ENCODE measurements at places on chromosomes 1 and 21. TPM values are rescaled to one million over a fixed set of nuclear protein-coding genes. Genes with fewer than 3 reads are reported as not detected.

DNA sequence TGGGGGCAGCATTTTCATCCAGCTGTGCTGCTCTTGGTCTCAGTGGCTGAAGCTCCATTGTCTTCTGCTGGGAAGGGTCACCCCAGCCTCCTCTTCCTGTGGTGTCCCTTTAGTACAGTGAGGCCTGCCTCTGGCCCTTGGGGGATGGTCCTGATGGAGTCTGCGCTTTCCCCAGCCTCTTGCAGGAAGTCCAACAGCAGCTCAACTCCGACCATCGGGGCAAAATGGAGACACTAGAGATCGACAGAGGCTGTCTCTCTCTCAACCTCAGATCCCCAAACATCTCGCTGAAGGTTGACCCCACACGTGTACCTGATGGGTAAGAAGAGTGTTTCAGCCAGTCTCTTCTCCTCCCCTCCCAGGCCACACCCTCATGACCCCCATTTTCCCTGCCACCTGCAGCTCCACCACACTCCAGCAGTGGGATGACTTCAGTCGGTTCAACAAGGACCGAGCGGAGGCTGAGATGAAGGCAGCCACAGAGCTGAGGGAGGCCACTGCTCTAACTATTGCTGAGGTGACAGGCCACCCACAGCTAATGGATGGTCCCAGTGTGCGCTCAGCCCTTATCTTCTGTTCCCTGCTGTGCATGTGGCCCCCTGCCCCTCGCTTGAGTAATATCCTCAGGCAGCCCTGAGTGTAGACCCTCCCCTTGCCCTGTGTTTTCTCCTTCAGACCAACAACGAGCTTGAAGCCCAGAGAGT is 2.0 kb upstream of the ADPRS start:
- DNase-seq, result no peak

DNA sequence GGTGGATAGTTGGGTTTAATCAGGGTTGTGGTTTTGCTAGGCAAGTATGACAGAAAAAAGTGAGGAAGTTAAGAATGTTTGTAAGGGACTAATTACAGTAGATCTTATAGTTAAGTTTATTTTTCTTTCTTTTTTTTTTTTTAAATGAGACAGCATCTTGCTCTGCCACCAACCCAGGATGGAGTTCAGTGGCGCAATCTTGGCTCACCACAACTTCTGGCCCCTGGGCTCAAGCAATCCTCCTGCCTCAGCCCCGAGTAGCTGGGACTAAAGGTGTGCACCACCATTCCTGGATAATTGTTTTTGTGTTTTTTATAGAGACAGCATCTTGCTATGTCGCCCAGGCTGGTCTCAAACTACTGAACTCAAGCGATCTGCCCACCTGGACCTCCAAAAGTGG is 41.7 kb downstream of the EYA3 start:
- no peak for DNase-seq

The BGLAP gene
- total RNA-seq, result 17.7 TPM

DNA sequence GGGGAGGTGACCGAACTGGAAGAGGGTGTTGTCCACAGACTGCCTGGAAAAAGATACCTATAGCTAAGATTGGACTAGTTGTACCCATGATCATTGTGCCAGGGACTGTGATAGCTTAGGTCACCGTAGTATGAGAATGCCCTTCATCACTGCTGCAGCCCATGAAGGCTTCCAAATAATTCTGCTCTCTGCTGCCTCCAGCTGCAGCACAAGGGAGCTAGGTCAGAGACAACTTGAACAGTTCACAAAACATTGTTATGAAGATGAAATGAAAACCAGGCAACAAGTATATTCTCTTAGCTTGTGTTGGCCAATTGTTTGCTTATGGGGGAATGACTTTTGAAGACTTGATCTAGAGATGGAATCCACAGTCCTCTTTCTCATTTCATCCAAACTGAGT is 246.7 kb downstream of the MRPL39 start:
- no peak for DNase-seq

DNA sequence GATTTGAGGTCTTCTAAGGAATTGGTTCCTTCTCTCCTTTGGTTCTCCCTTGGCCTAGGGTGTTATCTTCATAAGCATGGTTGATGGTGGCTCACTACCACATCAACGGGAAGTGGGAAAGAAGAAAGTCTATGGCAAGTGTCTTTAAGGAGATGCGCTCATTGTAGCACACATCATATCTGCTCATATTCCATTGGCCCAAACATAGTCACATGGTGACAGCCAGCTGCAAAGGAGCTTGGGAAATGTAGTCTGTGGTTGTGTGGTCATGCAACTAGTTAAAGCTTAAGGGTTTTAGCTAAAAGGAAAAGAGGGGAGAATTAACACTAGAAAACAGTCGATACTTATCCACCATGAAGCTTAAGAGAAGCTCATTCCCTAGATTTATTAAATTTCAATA is 11.4 kb upstream of the MRPS6 start:
- DNase-seq, result peak; percentile 17

The POGZ gene
- 13.5 TPM for total RNA-seq

DNA sequence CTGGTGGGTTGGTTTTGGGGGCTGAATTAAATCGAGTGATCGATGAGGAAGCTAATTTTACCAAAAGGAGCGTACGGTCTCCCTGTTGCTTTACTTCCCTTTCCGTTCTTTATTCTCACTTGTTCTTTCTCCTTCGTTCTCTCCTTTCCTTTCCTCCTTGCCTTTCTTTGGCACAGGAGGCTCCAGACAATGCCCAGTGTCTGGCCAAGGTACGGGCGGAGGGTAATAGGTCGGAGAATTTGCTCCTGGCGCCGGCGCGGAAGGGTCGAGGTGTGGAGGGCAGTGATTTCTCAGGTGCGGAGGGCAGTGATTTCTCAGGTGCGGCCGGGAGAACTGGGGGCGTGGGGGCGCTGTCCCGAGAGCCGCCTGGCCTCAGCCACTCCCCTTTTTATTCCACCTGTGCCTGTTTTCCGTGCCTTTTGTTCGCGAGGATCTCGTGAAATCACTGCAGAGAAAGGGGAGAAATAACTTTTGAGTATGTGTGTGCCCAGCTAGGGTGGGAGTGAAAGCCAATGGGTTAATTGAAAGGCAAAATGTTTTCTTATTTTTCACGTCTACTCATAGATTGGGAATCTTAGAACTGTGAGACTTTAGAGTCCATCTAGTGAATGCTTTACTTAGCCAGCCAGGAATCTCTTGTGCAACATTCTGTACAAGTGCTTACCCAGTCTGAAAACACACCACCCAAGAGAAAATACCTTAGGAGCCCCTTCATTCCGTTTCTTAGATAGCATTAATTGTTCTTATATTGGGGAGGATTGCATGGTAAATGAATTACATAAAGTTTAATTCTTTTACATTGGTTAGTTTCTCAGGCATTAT is 1.3 kb downstream of the FNBP1L start:
- no peak for DNase-seq

DNA sequence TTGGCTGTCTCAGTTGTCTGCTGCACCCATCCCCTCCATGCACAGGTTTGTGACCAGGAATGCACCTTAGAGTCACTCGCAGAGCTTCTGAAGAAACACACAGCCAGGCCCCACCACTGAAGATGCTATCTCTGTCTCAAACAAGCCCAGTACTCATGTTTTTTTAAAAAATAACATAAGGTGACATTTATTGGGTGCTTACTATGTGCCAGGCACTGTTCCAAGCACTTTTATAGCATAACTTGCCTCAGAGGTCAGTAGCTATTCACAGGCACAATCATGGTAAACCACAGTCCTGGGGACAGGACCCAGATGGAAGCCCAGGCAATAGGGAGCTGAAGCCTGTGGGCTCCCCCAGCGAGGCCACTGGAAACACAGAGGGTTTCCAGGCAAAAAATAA is 8.8 kb upstream of the ATP13A2 start:
- DNase-seq, result no peak

GRCh38 chr1:7401814-7402547 is 369.1 kb upstream of the VAMP3 start:
- peak; percentile 96 for DNase-seq

GRCh38 chr1:243413431-243414151 is 157.8 kb downstream of the SDCCAG8 start:
- no peak for DNase-seq

DNA sequence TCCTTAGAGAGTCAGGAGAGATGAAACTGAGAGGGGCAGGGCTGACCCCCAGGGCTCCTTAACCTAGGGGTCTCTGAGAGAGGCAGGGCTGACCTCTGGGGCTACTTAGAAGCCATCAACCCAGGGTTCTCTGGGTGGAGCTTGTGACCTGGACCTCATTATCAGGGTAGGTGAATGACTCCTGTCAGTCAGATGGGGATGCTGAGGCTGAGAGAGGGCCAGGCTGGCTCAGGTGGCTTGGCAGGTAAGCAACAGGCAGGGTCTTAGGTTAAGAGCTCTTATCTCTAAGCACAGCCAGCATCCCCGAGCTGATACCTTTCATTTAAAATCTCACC is 160.9 kb downstream of the PTPRU start:
- DNase-seq, result no peak

- DNase-seq, result no peak
These were observed 208.1 kb downstream of the USH2A start for GRCh38 chr1:216215169-216215568.

DNA sequence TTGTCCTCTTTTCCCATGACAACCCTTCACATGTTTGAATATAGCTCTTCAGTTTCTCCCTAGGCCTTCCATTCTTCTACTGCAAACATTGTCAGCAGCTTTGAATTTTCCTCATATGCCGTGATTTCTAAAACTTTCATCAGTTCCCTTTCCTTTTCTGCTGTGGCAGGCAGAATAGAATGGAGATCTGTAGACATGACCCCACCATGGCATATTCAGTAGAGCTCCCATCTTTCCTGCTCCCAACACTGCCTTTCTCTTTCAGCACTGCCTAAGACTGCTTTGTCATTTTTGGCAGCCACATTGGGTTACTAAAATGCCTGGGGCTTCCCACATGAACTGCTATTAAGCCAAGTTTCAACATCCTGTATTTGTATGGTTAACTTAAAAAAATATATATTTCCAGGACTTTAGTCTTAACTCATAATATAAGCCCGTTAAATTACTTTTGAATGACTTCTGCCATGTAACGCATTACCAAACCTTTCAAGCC is 60.9 kb downstream of the TBX19 start:
- peak; percentile 77 for DNase-seq

The DCST2 gene
- not detected for total RNA-seq

- DNase-seq, result no peak
These were observed 187.6 kb downstream of the MATN1 start for GRCh38 chr1:30535595-30536325.

GRCh38 chr1:89958851-89959654 is 35.9 kb upstream of the ZNF326 start:
- no peak for DNase-seq

- DNase-seq, result no peak
These were observed 2.3 kb downstream of the SRM start for GRCh38 chr1:11057477-11057876.

DNA sequence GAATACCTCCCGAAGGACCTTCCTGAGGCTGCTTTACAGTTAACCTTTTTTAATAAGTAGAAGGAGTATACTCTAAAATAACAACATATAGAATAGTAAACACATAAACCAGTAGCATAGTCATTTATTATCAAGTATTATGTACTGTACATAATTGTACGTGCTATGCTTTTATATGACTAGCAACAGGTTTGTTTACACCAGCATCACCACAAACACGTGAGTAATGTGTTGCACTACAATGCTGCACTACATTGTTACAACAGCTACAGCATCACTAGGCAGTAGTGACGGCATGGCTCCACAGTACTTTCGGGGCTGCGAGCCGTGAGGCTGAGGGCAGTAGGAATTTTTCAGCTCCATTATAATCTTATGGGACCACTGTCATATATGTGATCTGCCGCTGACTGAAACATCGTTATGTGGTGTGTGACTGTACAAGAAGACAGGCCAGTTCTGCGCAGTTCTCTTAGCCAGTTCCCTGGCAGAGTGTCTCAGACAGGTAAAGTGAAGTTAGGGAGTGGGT is 82.8 kb upstream of the LRRC8D start:
- DNase-seq, result no peak

DNA sequence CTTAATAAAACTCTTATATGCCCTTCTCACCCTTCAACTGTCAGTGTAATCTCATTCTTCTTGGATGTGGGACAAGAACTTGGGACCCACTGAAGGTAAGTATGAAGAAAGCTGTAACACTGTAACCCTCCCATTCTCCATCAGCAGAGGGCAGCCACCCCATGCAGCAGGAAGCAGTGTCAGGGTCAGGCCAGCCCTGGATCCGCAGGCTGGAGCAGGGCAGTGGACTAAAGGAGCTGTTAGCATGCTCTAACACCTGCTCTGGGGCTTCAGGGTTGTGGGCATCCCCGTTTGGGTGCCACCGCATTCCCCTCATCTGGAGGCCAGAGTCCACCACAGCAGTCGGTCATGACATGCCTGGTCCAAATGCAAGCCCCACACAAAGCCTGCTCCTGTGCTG is 156.5 kb downstream of the HIVEP3 start:
- DNase-seq, result no peak

The FOXD2 gene
- 0.48 TPM for total RNA-seq

DNA sequence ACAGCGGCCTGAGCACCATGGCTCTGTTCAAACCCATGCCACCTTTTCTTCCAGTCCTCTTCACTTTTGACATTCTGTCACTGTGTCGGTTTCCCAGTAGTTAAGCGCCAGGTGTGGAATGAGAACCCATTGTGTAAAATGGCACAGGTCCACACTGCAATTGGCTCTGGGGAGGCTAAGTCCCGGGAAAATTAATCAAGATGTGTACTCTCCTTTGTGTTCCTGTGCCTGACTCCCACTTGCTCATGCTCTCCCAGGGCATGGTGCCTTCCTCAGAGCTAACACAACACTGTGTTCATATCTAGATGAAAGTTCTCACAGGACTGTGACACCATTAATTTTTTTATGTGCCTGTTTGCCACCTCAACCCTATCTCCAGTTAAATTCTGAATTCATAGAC is 59.0 kb upstream of the BTG3 start:
- no peak for DNase-seq

The TNFRSF9 gene
- total RNA-seq, result 4.1 TPM

DNA sequence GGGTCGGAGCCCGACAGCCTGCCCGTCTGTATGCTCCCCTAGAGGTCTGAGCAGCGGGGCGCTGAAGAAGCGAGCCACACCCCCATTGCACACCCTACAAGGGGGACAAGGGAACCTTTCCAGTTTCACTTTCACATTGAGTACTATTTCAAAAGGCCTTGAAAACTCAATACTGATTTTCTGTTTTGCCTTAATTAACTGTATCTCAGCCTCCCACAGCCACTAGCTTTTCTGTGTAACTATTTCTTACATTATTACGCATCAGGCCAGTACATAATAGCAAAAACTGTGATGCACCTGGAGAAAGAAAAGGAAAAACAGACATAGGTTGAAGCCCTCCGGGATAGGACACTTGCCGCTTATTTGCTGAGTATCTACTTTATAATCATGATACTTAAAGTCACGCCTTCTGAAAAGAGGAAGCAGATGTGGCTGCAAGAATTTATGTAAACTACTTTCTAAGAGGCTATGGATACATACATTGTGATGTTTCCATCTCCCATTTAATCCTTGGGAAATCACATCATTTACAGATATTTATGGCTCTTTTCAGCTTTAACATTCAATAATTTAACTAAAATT is 1719.5 kb downstream of the MRPL39 start:
- DNase-seq, result peak; percentile 30

The PRRX1 gene
- total RNA-seq, result 52.6 TPM

Measured in RPMI7951 (cell line).